ENCODE measurements at places on chromosomes 2 and 18. TPM values are rescaled to one million over a fixed set of nuclear protein-coding genes. Genes with fewer than 3 reads are reported as not detected.

GRCh38 chr2:207040696-207041095 lies 101.4 kb downstream of the CPO start:
- no peak for DNase-seq

- peak; percentile 62 for DNase-seq
Observed at GRCh38 chr2:46273919-46274318, 23.3 kb upstream of the EPAS1 start.

DNA sequence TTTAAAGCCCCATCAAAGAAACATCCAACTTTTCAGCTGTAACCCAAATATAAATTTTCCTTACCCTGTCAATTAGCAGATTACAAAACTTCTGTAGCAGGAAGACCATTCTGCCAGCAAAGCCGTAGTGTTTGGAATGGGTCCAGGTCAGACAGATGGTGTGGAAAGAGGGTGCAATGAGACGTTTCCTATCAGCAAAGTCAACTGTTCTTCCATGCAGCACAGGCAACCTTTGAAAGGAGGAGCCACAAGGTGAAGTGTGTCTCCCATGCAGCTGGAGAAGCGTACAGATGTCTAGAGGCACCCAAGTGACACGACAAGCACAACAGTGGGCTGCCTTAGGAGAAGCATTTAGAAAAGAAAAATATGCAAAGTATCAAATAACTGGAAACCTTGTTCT lies 83.7 kb downstream of the SP3 start:
- peak; percentile 72 for DNase-seq

DNA sequence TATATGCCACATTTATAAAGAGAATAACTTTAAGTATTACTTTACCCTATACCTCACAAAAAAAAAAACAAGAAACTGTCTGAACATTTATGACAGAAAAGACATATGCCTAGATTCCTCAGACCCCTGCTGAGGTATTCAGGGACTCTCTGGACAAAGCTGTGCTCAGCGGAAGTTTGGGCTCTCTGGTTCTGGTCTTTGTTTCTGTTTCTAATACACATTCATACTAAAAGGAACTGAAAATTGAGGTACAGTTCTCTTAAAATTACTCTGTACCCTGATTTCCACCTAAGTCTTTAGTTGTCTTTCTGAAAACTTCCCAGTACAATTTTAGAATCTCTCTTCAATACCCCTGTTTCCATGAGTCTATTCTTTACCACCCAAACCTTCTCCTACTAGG lies 160.3 kb downstream of the IKZF2 start:
- no peak for DNase-seq

- no peak for DNase-seq
Observed at GRCh38 chr2:164719996-164720941, 99.0 kb upstream of the GRB14 start.

DNA sequence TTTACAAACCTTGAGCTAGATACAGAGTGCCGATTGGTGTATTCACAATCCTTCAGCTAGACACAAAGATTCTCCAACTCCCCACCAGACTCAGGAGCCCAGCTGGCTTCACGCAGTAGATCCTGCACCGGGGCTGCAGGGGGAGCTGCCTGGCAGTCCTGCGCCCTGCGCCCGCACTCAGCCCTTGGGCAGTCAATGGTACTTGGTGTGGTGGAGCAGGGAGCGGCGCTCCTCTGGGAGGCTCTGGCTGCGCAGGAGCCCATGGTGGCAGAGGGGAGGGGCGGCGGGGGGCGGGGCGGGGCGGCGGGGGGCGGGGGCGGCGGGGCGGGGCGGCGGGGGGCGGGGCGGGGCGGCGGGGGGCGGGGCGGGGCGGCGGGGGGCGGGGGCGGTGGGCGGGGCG lies 923.4 kb downstream of the SOCS6 start:
- no peak for DNase-seq

GRCh38 chr2:172208791-172209325 lies 106.2 kb upstream of the DLX2 start:
- DNase-seq: no peak

DNA sequence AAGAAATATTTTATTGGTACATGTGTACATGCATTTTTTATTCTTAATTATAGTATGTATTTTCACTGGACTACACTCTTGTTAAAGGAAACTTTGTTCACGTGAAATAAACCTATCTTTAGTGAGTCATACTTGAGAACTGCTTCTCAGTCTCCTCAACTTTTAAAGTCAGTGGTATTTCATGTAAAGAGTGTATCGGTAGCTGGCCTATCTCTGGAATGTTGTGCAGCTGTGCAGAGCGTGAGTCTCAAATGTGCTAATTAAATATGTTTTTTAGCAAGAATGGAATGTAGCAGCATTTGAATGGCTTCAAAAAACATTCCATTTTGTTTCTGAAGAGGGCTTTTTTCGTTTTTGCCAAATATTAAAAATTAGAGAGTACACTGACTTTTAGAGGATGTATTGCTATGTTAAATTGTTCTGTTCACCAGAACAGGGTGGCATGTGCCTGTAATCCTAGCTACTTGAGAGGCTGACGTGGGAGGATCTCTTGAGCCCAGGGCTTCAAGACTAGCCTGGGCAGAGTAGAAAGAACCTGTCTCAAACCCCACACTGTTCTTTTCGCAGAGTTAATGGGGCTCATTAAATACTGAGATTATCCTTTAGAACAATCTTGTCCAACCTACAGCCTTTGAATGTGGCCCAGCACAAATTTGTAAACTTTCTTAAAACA lies 14.3 kb downstream of the SPTBN1 start:
- DNase-seq: no peak

DNA sequence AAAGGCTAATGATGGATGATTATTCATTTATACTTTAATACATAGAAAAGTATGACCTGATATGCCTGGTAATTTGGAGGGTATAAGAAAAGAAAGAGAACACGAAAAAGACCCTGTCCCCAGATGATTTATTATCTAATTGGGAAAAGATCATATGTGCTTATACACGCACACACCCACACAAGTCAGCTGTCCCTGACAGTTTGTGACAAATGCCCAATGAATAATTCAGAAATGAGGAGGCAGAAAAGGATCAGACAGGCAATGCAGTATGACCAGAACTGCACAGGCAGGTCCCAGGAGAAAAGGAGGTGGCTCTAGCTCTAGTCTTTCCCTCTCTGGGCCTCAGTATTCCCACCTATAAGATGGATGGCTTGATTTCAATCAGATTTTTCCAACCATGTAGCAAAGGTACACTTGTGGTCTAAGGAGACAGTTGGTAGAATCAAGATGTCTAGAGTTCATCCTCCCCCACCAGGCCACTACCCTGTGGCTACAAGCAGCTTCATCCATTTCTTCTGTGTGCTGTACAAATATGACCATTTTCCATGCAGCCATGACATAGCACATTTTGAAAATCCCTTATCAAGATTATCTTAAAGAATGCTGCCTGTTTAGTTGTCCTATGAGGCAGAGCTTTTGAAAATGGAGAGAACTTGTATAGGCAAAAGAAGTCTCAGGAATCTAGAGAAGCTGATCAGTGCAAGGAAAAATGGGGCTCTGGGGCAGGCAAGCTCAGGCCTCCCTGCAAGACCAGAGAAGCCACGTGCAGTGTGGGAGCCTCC lies 19.7 kb downstream of the CYRIA start:
- no peak for DNase-seq

- no peak for DNase-seq
Observed at GRCh38 chr2:172297950-172298349, 129.4 kb upstream of the ITGA6 start.

- no peak for DNase-seq
Observed at GRCh38 chr2:7882296-7882695, 799.6 kb upstream of the ID2 start.

GRCh38 chr18:37575646-37576045 lies 10.0 kb upstream of the CELF4 start:
- no peak for DNase-seq

- peak; percentile 44 for DNase-seq
Observed at GRCh38 chr2:174585657-174586252, 11.8 kb downstream of the WIPF1 start.

GRCh38 chr2:174764280-174765255 lies at the start of gene CHRNA1:
TSS of gene CHRNA1 (minus strand) at chr2:174764472. CDS start at chr2:174764394, 78 bp downstream.
- DNase-seq: no peak

DNA sequence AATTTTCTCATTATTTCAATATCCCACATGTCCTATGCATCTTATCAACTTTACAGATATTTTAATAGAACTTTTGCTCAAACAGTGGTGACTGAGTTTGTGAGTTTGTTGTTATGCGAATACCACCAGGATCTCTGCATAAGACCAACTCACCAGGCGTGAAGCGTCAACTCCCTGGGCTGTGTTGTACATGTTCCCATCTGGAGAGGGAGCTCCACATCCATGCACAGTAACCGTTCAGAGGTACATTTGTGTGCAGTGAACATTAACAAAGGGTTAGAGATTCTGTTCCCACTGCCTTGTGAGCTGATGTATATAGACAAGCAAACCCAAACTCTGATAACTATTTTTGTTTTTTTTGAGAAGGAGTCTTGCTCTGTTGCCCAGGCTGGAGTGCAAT lies 188.7 kb downstream of the MYT1L start:
- DNase-seq: no peak

- DNase-seq: no peak
Observed at GRCh38 chr2:171889808-171890207, 4.2 kb downstream of the SLC25A12 start.

- DNase-seq: no peak
Observed at GRCh38 chr2:104704496-104705245, 149.2 kb upstream of the POU3F3 start.

- DNase-seq: no peak
Observed at GRCh38 chr18:27824841-27825681, 351.9 kb downstream of the CDH2 start.

DNA sequence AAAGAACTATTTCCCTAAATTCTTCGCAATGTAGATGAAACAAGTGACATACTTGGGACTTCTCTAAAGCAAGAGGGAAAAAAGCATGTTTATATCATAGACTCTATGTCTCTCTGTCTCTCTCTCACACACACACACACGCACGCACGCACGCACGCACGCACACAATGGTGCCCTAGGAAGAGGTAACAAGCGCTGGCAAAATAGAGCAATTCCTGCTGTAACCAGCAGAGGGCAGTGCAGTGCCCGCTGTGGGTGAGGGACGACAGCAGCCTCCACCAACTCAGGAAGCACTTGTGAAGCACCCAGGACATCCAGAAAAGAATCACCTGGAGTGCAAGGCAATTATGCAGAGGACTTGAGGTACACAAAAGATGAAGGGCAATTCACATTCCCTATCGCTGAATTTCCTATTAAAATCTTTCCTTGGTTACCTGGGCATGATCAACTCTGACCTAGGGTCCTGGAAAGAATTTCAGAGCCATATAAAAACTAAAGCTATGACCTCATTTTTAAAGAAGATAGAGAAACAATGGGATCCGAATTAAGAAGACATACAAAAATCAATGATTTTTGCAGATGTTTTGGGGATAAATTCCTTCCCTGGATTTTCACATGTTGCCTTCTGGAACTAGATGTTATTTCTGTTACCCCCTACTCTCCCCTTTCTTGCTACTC lies 166.4 kb downstream of the PDE11A start:
- DNase-seq: peak; percentile 65

- DNase-seq: peak; percentile 57
Observed at GRCh38 chr2:54657664-54658083, 65.8 kb upstream of the EML6 start.

GRCh38 chr2:236238751-236239150 lies 25.5 kb downstream of the ASB18 start:
- DNase-seq: no peak

DNA sequence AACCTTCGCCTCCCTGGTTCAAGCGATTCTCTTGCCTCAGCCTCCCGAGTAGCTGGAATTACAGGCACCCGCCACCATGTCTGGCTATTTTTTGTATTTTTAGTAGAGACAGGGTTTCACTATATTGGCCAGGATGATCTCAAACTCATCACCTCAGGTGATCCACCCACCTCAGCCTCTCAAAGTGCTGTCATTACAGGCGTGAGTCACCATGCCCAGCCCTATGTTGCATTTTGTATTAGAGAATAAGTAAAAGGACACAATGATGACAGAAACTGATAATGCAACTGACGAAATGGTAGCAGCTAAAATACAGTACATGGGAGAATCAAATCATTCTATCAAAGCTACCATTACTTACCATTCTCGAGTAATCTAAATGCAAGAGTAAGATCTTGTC lies 276.7 kb downstream of the DSEL start:
- DNase-seq: no peak

GRCh38 chr2:167294776-167295140 lies 406.5 kb downstream of the XIRP2 start:
- DNase-seq: no peak

- no peak for DNase-seq
Observed at GRCh38 chr2:98833172-98833916, 102.4 kb upstream of the MGAT4A start.

DNA sequence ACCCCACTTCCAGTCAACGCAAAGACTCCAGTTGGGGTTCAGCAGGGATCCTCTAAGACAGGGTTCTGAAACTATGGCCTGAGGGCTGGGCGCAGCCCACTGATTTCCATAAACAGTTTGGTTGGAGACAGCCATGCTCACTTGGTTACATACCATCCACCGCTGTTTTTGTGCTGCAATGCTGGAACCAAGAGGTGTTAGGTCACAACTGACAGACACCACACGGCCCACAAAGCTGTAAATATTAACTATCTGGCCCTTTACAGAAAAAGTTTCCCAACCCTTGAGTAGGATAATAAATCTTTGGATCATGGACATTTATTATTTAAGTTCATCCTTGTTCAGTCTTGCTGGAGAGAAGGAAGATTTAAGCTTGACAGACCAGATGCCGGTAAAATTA lies 8.4 kb upstream of the CD226 start:
- DNase-seq: no peak

DNA sequence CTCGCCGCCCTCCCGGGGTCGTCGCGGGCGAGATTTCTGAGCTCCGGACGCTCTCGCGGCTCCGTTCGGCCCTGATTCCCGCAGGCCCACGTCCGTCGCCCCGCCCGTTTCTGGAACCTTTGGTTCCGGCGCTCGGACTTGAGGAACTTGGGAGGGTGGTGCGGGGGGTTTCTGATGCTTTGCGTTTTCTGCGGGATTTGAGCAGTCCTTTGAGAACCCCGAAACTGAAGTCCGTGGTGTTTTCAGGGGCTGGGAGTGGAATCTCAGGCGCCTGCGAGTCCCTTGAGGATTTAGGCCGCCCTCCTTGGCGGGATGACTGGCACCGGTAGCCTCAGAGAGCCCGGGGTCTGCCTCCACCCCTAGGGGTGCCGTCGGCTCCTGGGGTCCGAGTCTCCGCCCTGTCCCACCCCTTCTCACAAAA lies 336 bp downstream of the THNSL2 start:
- DNase-seq: no peak

DNA sequence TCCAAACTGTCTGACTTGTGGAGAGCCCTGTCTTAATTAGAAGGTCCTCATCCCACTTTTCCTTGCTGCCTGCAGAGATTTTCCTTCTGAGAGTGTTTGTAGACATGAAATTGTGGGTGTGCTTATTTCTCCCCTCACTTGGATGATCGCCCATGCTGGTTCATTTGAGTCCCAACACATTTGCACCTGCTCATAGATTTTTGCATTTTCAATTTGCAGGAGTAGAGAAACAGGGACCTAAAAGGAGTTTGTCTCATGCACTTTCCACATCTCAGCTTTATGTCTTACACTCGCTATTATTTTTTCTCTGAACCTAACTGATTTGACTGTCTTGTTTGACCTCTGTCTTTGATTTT lies 33.2 kb upstream of the FHL2 start:
- no peak for DNase-seq

Gene R3HDM1
- 28.1 TPM for total RNA-seq

Gene LTBP1
- total RNA-seq: 12.9 TPM

Gene SPTBN1
- total RNA-seq: 381 TPM

Gene SLC20A1
- total RNA-seq: 26.9 TPM

Gene C2orf78
- not detected for total RNA-seq

Gene IMMT
- total RNA-seq: 75.2 TPM

Gene RAB17
- total RNA-seq: 58.3 TPM

Gene NFATC1
- total RNA-seq: 15.0 TPM

Gene KCNIP3
- total RNA-seq: 55.4 TPM

Gene MAPK4
- total RNA-seq: 11.9 TPM

Gene TRIM43
- total RNA-seq: not detected

Gene DIPK1C
- total RNA-seq: not detected

Gene LINC00305
- not detected for total RNA-seq
